Activated naive CD4-positive, alpha-beta T cell treated with anti-CD3 and anti-CD28 coated beads for 36 hours (primary cell): ENCODE measurements at places on chromosomes 4 and X. TPM values are rescaled to one million over a fixed set of nuclear protein-coding genes. Genes with fewer than 3 reads are reported as not detected.

The MPP1 gene
- 23.9 TPM for total RNA-seq

The NCAPG gene
- total RNA-seq, result 78.4 TPM

The SYN1 gene
- total RNA-seq, result 0.12 TPM

The DCAF4L1 gene
- total RNA-seq, result 0.12 TPM

The PLRG1 gene
- 116 TPM for total RNA-seq

The RTL9 gene
- not detected for total RNA-seq

The TEC gene
- total RNA-seq, result 3.7 TPM

The SPON2 gene
- 4.8 TPM for total RNA-seq

The CLCN5 gene
- total RNA-seq, result 2.6 TPM

The SMIM10 gene
- 0.79 TPM for total RNA-seq

The PCSK1N gene
- total RNA-seq, result 1.9 TPM

The SLC4A4 gene
- total RNA-seq, result not detected

The ERAS gene
- not detected for total RNA-seq

The TMPRSS11D gene
- total RNA-seq, result not detected

The KDR gene
- total RNA-seq, result not detected
